ENCODE measurements at places on chromosomes 16 and 17. TPM values are rescaled to one million over a fixed set of nuclear protein-coding genes. Genes with fewer than 3 reads are reported as not detected.

DNA sequence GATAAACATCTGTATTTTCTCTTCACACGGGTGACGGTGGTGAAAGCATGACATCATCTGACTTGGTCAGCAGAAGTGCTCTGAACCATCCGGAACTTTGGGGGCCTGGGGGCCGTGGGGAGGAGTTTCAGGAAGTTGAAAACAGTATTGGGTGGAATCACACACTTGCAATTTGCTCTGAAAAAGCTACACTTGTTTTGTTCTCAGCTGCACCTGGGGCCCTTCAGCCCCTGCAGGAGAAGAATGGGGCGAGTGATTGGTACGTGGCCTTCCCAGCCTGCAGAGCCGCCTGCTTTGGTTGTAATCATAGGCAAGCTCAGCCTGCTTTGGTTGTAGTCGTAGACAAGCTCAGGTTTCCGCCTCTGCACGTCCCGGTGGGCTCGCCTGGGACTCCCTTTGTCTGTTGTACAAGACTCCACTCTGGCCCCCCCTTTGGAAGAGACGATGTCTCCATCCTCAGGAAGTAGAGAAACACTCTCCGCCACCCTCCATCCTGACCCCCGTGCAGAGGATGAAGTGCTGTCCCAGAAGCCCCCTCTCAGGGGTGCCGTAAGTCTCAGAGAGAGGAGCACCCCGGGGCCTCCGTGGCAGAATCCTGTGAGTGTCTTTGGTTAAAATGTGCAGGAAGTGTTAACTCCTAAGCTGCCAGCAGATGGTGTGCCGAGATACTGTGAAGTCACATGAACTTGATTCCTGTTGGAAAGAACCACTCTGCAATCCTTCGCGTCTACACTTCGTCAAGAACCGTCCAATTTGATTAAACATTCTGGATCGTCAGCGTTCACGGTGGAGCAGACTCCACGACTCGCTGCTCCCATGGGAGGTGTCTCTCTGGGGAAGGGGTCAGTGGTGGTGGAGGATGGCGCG is 5.4 kb downstream of the BANP start:
- H3K4me1 ChIP-seq, result peaks cover 95% of the 10 kb centered on the region
- H3K4me3 ChIP-seq, result peak overlapping the region; percentile 88
- DNase-seq, result peak; percentile 69
- peaks cover 37% of the 10 kb centered on the region for H3K36me3 ChIP-seq
- H3K27ac ChIP-seq, result peak overlapping the region; percentile 93
- no peaks in the 10 kb centered on the region for H3K27me3 ChIP-seq

DNA sequence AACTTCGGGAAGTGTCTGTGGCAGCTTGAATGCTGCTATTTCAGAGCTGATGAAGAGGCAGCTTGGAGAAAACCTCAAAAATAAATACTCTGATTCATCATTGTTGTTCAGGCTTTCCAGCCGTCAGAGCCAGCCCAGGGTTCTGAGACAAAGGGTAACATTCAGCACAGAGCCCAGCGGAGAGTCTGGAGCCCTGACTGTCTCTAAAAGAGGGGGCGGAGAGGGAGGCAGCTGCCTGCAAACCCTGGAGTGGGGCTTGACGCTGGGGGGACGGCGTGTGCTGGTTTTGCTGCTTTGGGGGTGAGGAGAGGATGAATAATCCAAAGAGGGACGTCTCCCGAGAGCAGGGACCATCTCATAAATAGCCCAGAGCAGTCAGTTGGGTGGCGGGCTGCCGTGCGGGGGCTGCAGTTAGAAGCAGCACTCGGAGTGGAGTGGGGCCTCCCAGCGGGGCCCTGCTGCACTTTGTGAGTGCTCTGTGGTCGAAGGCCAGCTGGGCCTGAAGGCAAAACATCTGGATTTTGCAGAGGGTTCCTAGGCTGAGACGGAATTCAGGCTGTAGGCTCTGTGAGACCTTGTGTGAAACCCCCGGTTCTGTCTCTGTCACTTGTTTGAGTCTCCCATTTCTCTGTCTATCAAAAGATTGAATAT is 237.8 kb downstream of the PRKCA start:
- no peak overlapping the region for H3K27ac ChIP-seq
- peaks cover 77% of the 10 kb centered on the region for H3K4me1 ChIP-seq
- no peak for DNase-seq
- H3K27me3 ChIP-seq, result no peaks in the 10 kb centered on the region

GRCh38 chr17:40457964-40458791 is 14.9 kb downstream of the IGFBP4 start:
- no peak overlapping the region for H3K27ac ChIP-seq
- H3K27me3 ChIP-seq, result no peaks in the 10 kb centered on the region
- H3K36me3 ChIP-seq, result no peaks in the 10 kb centered on the region
- no peak overlapping the region for H3K4me3 ChIP-seq
- no peak for DNase-seq

DNA sequence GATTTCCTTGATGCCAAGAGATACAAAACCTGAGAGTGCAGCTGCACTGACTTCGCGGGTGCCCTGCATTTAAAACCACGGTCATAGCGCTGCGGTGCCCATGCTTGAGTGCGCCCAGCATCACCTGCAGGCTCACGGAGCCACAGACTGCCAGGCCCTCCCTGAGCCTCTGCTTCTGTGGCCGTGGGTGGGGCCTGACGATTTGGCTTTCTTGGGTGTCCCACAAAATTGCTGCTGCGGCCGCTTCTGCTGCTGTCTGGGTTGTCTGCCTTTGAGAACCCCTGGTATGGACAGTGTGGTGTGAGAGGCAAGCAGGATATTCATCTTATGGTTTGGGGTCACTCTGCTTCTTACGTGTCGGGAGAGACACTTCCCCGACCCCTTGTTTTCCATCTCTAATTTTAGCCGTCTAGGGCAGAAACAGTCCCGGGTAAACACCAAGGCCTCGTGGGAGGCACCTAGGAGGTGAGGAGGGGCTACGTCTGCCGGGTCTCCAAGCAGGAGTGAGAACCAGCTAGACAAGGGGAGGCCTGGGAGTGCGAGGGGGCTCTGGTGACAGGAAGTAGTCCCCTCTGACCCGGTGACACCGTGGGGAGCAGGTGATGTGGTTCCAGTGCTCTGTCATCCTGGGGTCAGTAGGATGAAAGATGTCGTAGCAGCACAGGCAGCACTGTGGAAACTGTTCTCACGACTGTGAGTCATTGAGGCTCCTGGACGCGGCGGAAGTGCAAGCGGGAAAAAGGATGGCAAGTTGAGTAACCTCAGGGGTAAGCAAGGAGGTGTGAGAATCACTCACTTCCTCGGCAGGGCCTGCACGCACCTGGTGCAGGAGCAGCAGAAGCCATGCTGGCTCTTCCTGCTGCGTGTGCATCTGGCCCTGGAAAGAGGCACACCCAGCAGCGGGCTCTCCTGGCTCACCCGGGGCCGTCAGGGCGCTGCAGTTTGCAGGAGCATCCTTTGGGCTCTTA is 176.3 kb downstream of the RPTOR start:
- no peak for DNase-seq
- peaks cover 57% of the 10 kb centered on the region for H3K4me1 ChIP-seq

GRCh38 chr17:66379544-66379943 is 77.1 kb downstream of the PRKCA start:
- H3K4me3 ChIP-seq, result no peak overlapping the region
- no peak for DNase-seq
- H3K4me1 ChIP-seq, result peaks cover 28% of the 10 kb centered on the region

- DNase-seq, result no peak
- peaks cover 22% of the 10 kb centered on the region for H3K4me1 ChIP-seq
- H3K27ac ChIP-seq, result no peak overlapping the region
- no peaks in the 10 kb centered on the region for H3K36me3 ChIP-seq
- H3K27me3 ChIP-seq, result no peaks in the 10 kb centered on the region
- no peak overlapping the region for H3K4me3 ChIP-seq
Measured at GRCh38 chr16:75102595-75102994, 14.0 kb downstream of the LDHD start.

C16orf54 gene
- 32.7 TPM for polyA plus RNA-seq

SYNGR3 gene
- 1.1 TPM for polyA plus RNA-seq

- peaks cover 16% of the 10 kb centered on the region for H3K27me3 ChIP-seq
- no peak overlapping the region for H3K27ac ChIP-seq
- no peaks in the 10 kb centered on the region for H3K4me1 ChIP-seq
- DNase-seq, result no peak
Measured at GRCh38 chr17:72380737-72381136, 259.9 kb downstream of the SOX9 start.

ENKD1 gene
- polyA plus RNA-seq, result 2.8 TPM

MMP28 gene
- polyA plus RNA-seq, result 13.4 TPM

DNA sequence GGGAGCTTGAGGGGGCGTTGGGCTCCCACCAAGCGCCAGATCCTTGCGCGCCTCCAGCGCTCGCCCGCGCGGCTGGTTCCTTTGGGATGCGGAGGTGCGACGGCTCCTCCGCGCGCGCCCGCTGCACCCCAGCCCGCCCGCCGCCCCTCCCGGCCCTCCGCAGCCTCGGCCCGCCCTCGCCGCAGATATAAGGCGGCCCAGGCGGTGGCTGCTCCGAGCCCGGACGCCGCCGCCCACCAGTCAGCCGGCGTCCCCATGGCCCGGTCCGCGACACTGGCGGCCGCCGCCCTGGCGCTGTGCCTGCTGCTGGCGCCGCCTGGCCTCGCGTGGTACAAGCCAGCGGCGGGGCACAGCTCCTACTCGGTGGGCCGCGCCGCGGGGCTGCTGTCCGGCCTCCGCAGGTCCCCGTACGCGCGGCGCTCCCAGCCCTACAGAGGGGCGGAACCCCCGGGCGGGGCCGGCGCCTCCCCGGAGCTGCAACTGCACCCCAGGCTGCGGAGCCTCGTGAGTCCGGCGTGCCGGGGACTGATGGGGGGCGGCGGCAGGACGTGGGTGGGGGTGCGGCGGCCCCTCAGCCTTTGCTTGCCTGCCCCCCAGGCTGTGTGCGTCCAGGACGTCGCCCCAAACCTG is at the start of gene NPB:
Gene NPB (plus strand): TSS at position 216 of the 630 bp plus-strand sequence. CDS start 40 bp downstream, at position 256.
- peaks cover 2% of the 10 kb centered on the region for H3K4me1 ChIP-seq
- peak within 1 kb of the TSS; percentile 45 for H3K4me3 ChIP-seq
- H3K27me3 ChIP-seq, result peaks cover 5% of the 10 kb centered on the region

DNA sequence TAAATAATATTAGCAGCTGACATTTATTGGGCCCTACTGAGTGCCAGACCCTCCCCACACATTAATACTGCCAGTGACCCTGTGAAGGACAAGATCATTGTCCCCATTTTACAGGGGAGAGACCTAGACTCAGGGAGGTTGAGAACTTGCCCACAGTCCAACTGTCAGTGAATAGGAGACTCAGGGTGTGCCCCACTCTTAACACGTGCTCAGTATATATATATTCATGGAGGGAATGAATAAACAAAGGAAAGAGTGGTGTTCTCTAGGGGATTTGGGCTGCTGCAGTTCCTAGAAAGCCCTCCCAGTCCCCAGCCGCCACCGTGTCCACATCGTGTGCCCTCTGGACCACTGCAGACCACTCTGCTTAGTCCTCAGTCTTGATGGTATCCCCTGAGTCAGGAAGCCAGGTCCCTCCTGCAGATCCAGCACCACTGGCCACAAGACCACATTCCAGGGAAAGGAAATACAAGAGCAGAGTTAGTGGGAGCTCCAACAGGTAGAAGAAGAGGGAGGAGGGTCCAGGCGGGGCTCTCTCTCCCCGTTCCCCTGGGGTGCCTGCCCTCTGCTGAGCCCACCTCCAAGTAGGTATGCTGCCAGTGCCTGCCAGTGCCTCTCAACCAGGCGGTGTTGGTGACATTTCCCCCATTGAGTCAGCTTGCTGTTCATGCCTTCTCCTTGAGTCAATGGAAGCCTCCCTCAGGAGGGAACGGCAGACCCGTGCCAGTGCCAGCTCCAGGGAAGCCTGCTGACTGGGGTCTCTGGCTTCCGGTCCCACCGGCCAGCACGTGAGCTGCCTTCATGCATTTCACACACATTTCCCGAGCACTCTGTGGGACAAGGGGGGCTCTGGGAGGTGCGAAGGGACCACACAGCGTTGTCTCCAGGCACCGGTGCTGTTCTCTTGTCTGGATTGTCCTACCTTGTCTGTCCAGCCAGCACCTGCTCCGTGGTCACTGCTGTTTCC is 75.6 kb downstream of the GNAO1 start:
- no peak for DNase-seq
- no peaks in the 10 kb centered on the region for H3K36me3 ChIP-seq
- peaks cover 23% of the 10 kb centered on the region for H3K4me1 ChIP-seq
- peaks cover 4% of the 10 kb centered on the region for H3K27me3 ChIP-seq
- H3K27ac ChIP-seq, result no peak overlapping the region

DNA sequence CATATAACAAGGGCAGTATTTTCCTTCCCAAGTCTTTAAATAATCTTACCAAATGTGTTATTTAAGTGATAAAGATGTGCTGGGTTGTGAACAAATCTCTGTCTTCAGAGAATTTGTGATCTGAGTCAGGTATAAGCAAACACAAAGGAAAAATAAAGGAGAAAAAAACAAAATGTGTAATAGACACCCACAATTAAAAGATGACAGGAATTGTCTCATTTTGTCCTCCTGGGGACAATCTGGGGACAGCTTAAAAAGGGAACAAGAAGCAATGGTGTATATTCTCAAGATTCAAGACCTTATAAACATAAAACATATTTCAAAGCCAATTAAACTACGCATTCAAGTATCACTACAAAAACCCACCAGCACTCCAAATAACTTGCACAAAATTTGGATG is 107.2 kb downstream of the TRIM37 start:
- peaks cover 6% of the 10 kb centered on the region for H3K36me3 ChIP-seq
- peak overlapping the region; percentile 69 for H3K27ac ChIP-seq
- no peaks in the 10 kb centered on the region for H3K27me3 ChIP-seq
- H3K4me3 ChIP-seq, result no peak overlapping the region

DNA sequence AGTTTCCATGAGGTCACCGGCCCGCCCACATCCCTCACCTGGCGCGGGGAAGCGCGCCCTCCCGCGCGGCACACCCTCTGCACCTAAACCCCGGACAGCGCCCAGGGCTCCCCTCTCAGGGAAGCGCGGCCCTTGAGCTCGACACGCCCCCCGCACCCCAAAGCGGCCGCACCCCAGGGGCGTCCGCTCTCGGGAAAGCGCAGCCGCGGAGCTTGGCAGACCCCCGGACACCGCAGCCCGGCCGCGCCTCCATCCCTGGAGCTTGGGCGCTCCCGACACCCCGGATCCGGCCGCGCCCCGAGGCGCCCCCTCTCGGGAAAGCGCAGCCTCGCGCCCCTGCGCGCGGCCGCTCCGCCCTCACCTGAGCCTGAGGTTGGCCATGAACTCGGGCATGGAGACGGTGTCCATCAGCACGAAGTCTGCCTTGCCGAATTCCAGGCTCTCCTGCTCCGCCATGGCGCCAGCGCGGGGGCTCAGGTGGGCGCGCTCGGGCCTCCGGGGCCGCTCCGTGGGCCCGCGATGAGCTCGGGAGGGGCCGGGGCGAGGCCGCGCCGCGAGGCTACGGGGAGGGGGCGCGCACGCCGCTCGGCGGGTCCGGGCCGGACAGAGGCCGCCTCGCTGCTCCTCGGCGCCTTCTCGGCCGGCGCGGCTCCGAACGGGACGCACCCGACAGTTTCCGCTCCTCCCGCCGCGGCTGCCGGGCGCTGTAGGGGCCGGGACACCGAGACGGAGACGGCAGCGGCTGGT is at the start of gene MYO1D:
Gene MYO1D (minus strand): TSS at position 708 of the 747 bp plus-strand sequence. CDS start 252 bp downstream, at position 456.
- no peaks in the 10 kb centered on the region for H3K36me3 ChIP-seq
- peak; percentile 59 for DNase-seq
- peaks cover 13% of the 10 kb centered on the region for H3K4me1 ChIP-seq

PLCG2 gene
- polyA plus RNA-seq, result 0.11 TPM

NPB gene
- not detected for polyA plus RNA-seq

SMIM5 gene
- polyA plus RNA-seq, result 0.13 TPM

- peak overlapping the region; percentile 18 for H3K27ac ChIP-seq
- H3K36me3 ChIP-seq, result peaks cover 18% of the 10 kb centered on the region
- no peak for DNase-seq
- no peaks in the 10 kb centered on the region for H3K27me3 ChIP-seq
- peaks cover 40% of the 10 kb centered on the region for H3K4me1 ChIP-seq
Measured at GRCh38 chr17:67358612-67359011, 7.8 kb downstream of the PSMD12 start.

DNASE1 gene
- polyA plus RNA-seq, result 2.8 TPM

- DNase-seq, result no peak
- H3K4me3 ChIP-seq, result no peak overlapping the region
- H3K36me3 ChIP-seq, result no peaks in the 10 kb centered on the region
- no peak overlapping the region for H3K27ac ChIP-seq
- no peaks in the 10 kb centered on the region for H3K27me3 ChIP-seq
- peaks cover 33% of the 10 kb centered on the region for H3K4me1 ChIP-seq
Measured at GRCh38 chr16:66479661-66480264, 52.7 kb downstream of the BEAN1 start.

ZBTB4 gene
- polyA plus RNA-seq, result 16.8 TPM
